Stimulated activated memory B cell treated with anti-CD40 and anti-IgM and Interleukin-4, amounts not matched to agents 10 μg/mL and 1 μg/mL and 100 μg/mL, for 72 hours (primary cell): ENCODE measurements at places on chromosomes 4 and X.
A peak's percentile ranks its signal among the peaks of the same experiment; 100 is the strongest.

DNA sequence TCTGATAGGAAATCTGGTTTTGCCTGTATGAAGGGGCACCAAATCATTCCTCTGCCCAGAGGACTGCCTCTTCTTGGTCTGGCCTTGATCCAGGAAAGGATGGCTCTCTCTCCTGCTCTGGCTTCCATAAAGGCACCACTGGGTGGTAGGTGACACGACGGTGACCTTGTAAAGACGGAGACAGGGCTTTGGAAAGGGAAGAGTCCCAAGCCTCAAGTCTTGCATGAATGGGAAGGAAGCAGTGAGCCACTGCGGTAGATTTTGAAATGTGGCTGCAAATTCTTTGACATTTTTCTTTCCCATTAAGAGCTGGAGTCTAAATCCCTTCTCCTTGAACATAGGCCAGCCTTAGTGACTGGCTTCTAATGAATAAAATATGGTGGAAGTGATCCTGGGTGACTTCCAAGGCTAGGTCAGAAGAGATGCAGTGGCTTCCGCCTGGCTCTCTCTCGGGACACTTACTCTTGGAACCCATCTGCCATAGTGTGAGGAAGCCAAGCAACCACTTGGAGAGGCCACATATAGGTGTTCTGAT is 347.4 kb downstream of the BCOR start:
- no peak overlapping the region for H3K27ac ChIP-seq
- no peaks in the 10 kb centered on the region for H3K4me1 ChIP-seq

DNA sequence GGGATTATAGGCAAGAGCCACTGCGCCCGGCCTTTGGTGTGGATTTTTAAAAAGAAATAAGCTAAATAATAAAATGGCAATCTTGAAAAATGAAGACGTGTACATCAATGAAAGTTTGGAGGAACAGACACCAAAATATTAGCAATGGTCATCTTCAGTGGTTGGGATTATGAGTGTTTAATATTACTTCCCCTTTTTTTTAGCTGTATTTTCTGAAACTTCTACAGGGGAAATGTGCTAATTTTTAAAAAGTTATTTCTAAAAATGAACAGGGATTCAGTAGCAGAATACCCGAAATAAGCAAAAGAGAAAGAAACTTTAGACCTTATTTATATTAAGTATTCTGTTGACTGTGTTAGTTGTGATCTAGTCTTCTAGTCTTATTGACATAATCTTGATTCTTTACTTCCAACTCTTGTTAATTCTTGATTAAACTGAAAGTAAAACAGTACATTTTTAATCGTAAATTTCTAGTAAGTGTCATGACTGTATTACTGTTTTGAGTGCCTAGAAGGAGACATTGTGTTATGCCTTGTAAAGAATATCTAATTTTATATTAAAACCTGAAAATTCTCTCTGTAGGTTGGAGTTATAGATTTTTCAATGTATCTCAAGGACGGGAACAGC is 51.3 kb downstream of the RUFY3 start:
- H3K36me3 ChIP-seq = peaks cover 25% of the 10 kb centered on the region
- H3K4me3 ChIP-seq = no peak overlapping the region
- H3K27ac ChIP-seq = no peak overlapping the region
- H3K4me1 ChIP-seq = no peaks in the 10 kb centered on the region

DNA sequence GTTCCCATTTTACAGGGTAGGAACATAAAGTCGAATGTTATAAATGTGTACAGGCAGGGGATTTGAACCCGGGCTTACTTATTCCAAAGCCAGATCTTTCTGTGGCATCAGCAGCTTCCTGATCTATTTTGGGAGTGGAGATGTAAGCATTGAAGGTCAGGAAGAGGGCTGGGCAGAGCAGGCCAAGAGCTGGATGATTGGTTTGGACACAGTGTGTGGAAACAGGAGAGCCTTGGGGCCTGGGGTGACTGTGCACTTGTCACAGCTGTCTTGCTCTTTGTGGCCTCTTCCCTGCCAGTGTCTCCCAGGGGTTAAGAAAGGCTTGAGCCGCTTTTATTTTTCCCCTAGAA is 127.9 kb upstream of the ENPP6 start:
- peak overlapping the region; percentile 87 for H3K27ac ChIP-seq
- H3K27me3 ChIP-seq = no peaks in the 10 kb centered on the region
- no peaks in the 10 kb centered on the region for H3K36me3 ChIP-seq

- ATAC-seq = no peak
- no peaks in the 10 kb centered on the region for H3K27me3 ChIP-seq
- H3K27ac ChIP-seq = peak overlapping the region; percentile 96
- H3K4me3 ChIP-seq = peak overlapping the region; percentile 90
Measured at GRCh38 chr4:54065282-54066087, 1.1 kb upstream of the CHIC2 start.

DNA sequence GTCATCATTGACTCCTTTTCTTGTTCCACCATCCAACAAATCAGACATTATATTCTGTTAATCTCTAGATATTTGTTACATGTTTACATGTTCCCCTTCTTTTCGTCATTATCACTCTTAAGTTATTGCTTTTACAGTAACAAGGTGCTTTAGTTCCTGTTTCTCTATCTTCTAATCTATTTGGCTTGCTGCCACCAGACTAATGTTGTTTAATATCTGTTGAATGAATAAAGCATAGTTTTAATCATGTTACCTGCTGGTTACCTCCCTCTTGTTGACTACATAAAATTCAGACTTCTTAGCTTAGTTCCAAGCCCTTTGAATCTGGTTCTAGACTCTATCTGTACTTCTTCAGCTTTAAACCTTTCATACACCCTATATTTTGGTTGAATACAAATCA is 129.8 kb upstream of the TRIM2 start:
- H3K36me3 ChIP-seq = no peaks in the 10 kb centered on the region
- H3K27me3 ChIP-seq = no peaks in the 10 kb centered on the region
- no peak for ATAC-seq
- peaks cover 25% of the 10 kb centered on the region for H3K4me1 ChIP-seq
- peak overlapping the region; percentile 33 for H3K27ac ChIP-seq

DNA sequence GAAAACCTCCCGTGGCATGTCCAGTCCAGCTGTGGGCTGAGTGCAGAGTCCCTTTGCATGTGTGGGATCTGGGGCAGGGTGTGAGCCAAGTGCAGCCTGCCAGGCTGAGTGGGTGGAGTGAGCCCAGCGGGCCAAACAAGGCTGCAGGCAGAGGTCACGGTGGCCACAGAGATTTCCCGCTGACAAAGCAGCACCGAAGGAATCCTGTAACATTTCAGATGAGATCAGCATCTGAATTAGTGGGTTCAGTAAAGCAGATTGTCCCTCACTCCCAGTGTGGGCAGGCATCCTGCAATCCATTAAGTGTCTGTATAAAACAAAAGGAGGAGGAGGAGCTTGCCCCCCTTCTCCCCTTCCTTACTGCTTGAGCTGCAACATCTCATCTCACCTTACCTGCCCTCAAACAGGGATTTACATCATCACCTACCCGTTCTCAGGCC is 324.4 kb downstream of the FAT4 start:
- H3K27ac ChIP-seq = no peak overlapping the region
- no peaks in the 10 kb centered on the region for H3K4me1 ChIP-seq
- H3K4me3 ChIP-seq = no peak overlapping the region

DNA sequence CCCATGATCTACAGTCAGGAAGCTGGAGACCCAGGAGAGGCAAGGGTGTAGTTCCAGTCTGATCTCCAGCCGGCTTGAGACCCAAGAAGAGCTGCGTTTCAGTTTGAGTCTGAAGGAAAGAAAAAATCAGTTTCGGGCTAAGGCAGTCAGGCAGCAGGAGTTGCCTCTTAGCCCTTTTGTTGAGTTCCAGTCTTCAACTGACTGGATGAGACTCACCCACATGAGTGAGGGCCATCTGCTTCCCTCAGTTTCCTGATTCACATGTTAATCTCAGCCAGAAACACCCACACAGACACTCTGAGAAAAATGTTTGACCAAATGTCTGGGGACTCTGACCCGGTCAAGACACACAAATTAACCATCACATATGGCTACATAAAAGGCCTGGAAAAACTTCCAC is 73.6 kb upstream of the ELOVL6 start:
- no peaks in the 10 kb centered on the region for H3K36me3 ChIP-seq
- H3K4me3 ChIP-seq = no peak overlapping the region

DNA sequence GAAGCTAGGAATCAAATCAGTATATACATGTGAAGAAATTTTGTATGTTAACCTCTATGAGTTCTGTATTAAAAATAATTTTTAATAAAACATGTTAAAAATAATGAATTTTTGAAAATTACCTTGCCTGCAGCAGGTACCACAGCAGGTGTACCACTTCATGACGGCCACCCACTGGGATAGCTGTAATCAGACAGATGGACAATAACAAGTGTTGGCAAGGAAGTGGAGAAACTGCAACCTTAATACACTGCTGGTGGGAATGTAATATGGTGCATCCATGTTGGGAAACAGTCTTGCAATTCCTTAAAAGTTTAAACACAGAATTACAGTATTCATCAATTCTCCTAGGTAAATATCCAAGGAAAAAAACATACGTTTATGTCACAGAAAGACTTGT is 209.5 kb downstream of the RELL1 start:
- H3K27me3 ChIP-seq = peaks cover 49% of the 10 kb centered on the region
- no peak for ATAC-seq

GRCh38 chr4:143616771-143617170 is 83.7 kb downstream of the FREM3 start:
- no peak overlapping the region for H3K4me3 ChIP-seq
- no peaks in the 10 kb centered on the region for H3K36me3 ChIP-seq
- no peak overlapping the region for H3K27ac ChIP-seq
- ATAC-seq = peak; percentile 82
- peaks cover 6% of the 10 kb centered on the region for H3K4me1 ChIP-seq

- no peak overlapping the region for H3K27ac ChIP-seq
- no peak for ATAC-seq
- H3K4me1 ChIP-seq = peaks cover 7% of the 10 kb centered on the region
- H3K27me3 ChIP-seq = peaks cover 25% of the 10 kb centered on the region
- H3K36me3 ChIP-seq = no peaks in the 10 kb centered on the region
Measured at GRCh38 chr4:55820279-55820678, 689 bp downstream of the EXOC1L start.

DNA sequence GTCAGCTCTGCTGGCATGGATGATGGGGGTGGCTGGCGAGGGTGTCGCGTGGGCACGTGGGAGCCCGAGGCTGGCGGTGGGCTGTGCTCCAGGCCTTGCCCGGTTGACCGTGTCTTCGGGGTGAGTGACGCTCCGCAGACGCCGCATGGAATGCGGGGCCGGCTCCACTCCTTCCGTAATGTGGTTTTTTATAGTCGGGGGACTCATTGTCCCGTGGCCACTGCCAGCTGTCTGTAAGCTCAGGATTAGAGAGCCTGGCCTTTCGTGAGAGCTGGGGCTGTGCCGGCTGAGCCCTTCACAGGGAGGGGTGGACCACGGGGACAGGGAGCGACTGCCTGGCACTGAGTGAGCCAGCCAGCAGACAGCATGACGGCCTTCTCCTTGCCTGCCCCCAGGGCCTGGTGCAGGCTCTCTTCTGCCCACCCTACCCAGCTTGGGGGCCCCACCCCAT is 20.4 kb downstream of the DOK7 start:
- H3K27me3 ChIP-seq = no peaks in the 10 kb centered on the region
- H3K4me1 ChIP-seq = peaks cover 82% of the 10 kb centered on the region
- H3K27ac ChIP-seq = peak overlapping the region; percentile 57
- H3K36me3 ChIP-seq = no peaks in the 10 kb centered on the region
- H3K4me3 ChIP-seq = peak overlapping the region; percentile 89
- no peak for ATAC-seq

DNA sequence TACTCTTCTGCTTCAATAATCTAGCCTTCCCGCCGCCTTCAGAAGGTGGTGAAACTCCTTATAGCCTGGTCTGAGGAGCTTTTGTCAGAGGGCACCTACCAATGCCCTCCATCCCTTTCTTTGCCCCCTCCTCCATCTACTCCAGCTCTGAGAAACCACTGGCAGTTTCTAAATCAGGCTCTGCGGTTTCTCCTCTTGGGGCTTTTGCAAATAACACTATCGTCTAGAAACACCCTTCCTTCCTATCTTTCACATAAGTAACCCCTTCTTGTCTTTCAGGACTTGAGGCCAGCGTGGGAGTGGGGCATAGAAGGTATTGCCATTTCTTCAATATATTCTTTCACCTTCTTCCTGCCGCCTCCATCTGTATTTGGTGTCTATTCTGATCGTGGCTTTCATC is 1.2 kb upstream of the EFHC2 start:
- H3K36me3 ChIP-seq = no peaks in the 10 kb centered on the region
- H3K27me3 ChIP-seq = no peaks in the 10 kb centered on the region

DNA sequence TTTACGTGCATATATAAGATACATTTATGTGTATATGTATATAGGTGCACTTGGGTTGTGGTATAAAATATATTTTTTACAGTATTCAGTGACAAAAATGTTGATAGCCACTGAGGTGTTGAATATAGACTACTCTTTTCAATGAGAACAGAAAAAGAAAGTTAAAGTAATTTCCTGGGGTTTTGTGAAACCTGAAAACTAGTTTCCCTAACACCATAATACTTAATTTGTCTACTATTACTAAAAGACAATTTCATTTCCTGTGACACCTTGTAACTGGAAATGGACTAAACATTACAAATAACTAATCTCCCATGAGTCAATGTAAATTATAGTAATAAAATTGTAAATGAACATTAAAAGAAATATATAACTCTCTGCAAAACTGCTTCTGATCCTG is 32.0 kb upstream of the MAP9 start:
- no peak overlapping the region for H3K4me3 ChIP-seq
- no peak overlapping the region for H3K27ac ChIP-seq
- H3K27me3 ChIP-seq = peaks cover 15% of the 10 kb centered on the region

DNA sequence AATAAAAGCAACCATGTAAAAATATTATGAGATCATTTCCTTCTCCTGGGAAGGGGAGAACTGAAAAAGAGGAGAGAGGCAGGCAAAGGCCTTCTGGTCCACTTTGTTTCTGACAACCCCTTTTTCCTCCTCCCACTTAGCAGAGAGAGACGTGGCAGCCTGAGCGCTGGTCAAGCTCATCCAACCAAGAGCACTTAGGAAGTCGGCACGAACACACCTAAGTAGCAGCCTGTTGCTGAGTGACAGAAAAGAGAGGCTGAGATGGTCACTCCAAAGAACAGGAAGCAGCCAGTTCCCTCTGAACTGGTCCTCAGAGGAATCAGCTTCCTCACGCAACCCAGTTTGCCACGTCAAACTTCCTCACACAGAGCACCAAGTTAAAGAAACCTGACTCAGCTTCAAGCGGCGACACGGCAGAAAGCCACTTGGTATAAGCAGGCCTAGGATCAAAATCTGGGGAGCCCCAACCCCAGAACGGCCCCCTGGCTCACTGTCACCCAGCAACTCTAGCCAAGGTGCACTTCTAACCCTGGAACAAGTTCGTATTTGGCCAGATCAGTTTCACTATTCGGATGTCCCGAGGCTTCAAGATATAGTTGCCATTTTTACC is 861 bp downstream of the SEC24D start:
- ATAC-seq = peak; percentile 63
- H3K27me3 ChIP-seq = no peaks in the 10 kb centered on the region
- peaks cover 17% of the 10 kb centered on the region for H3K4me1 ChIP-seq
- H3K36me3 ChIP-seq = peaks cover 19% of the 10 kb centered on the region
- H3K4me3 ChIP-seq = peak overlapping the region; percentile 98
- H3K27ac ChIP-seq = peak overlapping the region; percentile 90

- H3K36me3 ChIP-seq = no peaks in the 10 kb centered on the region
- no peak overlapping the region for H3K27ac ChIP-seq
- no peaks in the 10 kb centered on the region for H3K27me3 ChIP-seq
- H3K4me1 ChIP-seq = no peaks in the 10 kb centered on the region
- no peak overlapping the region for H3K4me3 ChIP-seq
Measured at GRCh38 chrX:124719060-124719459, 372.7 kb downstream of the SH2D1A start.
